Activated naive CD8-positive, alpha-beta T cell treated with anti-CD3 and anti-CD28 coated beads for 36 hours (primary cell): ENCODE measurements at places on chromosomes 7 and 10.

GRCh38 chr7:1550005-1550845, 5.8 kb downstream of the TMEM184A start:
- no peak overlapping the region for H3K27ac ChIP-seq
- no peaks in the 10 kb centered on the region for H3K36me3 ChIP-seq
- no peaks in the 10 kb centered on the region for H3K27me3 ChIP-seq

DNA sequence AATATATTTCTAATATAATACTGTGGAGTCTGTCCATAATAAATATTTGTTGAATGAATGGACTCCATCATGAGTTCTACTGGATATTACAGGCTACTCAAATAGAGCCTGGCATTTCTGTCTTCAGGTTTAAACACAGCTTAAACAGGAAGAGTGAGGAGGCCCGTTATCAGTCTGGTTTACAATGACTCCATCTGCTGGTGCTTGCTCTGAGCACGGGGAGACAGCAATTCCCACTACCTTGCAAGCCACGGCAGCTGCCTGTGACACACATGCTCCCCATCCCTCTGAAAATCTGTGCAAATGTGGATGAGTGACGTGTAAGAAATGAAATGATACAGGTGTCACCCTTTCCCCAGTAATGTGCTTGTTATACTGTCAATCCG, 293.5 kb upstream of the IMMP2L start:
- no peak for DNase-seq
- H3K36me3 ChIP-seq, result no peaks in the 10 kb centered on the region
- peaks cover 8% of the 10 kb centered on the region for H3K27me3 ChIP-seq
- no peak overlapping the region for H3K27ac ChIP-seq
- peaks cover 3% of the 10 kb centered on the region for H3K4me1 ChIP-seq
- H3K4me3 ChIP-seq, result no peak overlapping the region

DNA sequence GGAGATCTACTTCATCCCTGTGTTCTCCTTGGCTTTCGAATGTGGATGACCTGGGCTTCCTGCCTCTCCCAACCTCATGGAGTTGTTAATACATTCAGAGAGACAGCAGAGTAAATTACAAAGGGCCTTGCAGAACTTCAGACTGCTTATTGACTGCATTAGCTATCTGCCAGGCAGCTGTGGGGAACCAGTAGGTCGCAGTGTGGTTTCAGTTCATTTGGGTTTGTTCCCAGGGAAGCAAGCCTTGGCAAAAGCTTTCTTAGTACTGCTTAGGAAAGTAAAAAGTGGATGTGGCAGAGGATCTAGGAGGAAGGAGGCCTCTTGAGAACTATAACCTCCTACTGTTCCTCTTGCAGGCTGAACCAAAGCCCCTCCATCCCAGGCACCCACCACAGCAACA, 9.2 kb downstream of the NPFFR1 start:
- no peaks in the 10 kb centered on the region for H3K27me3 ChIP-seq
- H3K4me1 ChIP-seq, result peaks cover 12% of the 10 kb centered on the region
- no peak for DNase-seq
- H3K36me3 ChIP-seq, result no peaks in the 10 kb centered on the region

DNA sequence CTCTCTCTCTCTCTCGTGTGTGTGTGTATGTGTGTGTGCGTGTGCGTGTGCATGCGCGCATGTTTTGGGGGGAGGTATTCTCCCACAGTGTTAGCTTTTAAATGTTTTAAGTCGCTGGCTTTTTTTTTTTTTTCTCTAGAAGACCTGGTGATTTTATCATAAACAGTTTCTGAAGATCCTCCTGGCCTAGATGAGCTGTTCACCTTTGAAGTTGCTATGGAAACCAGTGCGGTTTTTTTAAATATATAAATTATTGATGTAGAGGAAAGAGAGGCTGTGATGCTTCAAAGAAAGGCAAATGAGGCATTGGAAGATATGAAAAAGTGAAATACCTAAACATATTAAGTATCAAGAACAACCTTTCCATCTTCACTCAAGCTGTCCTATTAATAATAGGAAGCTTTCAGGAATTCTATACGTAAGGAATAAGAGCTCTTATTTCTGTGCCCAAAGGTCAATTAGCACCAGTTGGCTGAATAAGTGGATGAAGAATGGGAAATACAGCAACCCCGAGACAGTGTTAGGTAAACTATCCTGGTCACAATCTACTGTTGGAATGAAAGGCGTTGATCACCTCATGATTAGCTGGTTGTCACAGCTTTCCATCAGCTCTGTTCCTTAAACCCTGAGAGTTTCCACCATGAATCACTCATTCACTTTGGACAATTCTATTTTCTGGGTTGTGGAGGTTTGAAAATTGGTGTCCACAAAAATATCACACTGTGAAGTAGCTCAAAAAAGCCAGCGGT, 66.5 kb upstream of the SLC35G1 start:
- no peaks in the 10 kb centered on the region for H3K36me3 ChIP-seq
- no peak overlapping the region for H3K27ac ChIP-seq
- H3K4me1 ChIP-seq, result no peaks in the 10 kb centered on the region
- peaks cover 5% of the 10 kb centered on the region for H3K27me3 ChIP-seq

DNA sequence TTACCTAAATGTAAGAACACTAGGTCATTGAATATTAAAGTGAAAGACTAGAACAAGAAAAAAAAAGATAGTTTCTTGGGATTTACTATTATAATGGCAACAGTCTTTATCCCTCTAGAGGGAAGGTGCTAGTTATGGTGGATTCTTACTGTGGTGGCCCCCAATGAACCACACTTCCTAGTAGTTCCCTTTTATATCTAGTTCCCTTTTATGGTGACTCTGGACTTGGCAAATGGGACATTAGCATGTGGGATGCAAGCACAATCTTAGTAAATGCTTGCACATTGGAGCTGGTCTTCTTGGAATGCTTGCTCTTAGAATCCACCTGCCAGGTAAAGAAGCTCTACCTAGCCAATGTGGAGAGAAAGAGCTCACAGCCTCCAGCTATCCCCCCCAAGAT, 430.2 kb downstream of the LRMDA start:
- no peak overlapping the region for H3K27ac ChIP-seq
- H3K4me1 ChIP-seq, result no peaks in the 10 kb centered on the region
- no peak overlapping the region for H3K4me3 ChIP-seq
- no peaks in the 10 kb centered on the region for H3K36me3 ChIP-seq
